ENCODE measurements at places on chromosomes 6 and 20.

DNA sequence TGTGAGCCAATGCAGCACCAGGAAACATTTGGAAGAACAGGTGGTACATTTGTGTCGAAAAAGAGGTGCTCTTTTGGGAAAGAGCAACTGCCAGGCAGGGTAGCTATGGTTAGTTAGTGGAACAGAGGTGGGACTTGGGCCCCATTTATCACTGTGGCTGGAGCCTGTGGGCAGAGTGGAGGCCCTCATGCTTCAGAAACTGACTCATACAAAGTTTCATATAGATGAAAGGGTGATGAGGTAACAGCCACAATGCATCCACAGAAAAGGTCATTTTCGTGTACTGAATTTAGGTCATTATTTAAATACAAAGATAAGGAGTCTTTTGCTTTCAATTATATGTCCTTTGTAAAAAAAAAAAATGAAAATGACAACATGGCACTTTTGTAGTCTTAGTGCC, 76.4 kb upstream of the HS3ST5 start:
- DNase-seq = no peak

- no peak for DNase-seq
These were observed 8.1 kb downstream of the EDN1 start for GRCh38 chr6:12298017-12298978.

- DNase-seq = no peak
These were observed 176.0 kb upstream of the FOXQ1 start for GRCh38 chr6:1135726-1136414.

GRCh38 chr6:76774781-76775384, 688.4 kb downstream of the HTR1B start:
- DNase-seq = no peak

DNA sequence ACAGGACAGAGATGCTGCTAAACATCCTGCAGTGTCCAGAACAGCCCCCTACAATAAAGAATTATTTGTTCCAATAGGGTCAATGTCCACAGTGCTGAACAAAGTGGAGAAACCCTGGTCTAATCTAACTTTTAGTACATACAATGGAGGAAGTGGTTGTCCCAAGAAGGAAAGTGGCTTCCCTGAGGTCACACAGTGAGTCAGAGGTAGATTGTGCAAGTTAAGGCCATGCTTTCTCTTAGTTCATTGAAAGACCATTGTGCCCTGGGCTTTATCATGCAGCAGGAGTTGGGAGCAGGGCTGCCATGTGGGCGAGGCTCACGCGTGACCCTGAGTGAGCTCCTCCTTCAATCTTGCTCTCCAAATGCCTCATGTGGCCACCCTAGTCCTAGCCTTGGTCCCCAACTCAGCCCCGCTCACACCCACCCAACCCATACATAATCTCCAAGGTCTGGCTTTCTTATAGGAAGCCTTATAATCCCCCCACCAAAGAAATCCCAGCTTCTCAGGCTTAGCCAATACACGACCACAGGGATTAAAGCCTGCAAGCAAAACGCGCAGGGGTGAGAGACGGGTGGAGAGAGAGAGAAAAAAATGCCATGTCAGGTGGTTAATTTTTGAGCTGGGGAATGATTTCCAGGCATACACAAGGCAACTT, 19.9 kb downstream of the SLC13A3 start:
- DNase-seq = no peak

- DNase-seq = peak; percentile 59
These were observed at the start of gene DNAAF9 for GRCh38 chr20:3407040-3407770. Gene DNAAF9 (minus strand): TSS chr20:3407669. CDS start chr20:3407557, 112 bp downstream.

DNA sequence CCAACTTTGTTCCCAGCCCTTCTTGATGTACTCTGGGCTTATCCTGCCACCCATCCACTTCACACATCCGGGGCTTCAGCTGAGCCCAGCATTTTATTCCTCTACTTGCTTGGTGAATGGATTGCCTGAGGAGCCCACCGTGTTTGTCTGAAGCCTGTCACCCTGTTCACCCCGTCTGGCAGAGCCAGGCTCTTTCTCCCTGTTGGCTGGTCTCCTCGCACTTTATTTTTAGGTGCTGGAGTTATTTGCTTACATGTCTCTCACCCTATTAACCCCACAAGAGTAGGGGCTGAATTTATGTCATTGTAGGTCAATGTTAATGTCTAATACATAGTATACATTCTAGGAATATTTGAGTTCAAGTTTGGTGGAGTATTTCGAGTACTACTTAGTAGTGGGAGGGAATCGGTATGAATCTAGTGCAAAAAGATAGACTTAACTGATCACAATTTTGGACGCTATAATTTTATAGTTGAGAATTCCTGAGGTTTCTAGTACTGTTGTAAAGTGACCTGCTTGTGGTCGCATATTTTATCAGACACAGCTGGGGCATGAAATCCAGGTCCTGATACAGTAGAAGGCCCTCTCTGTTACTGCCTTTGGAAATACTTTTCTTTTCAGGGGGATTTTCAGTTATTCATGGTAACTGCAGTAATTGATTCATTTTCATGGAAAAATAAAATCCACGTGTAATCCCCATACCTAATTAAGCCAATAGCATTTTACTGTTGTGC, 10.8 kb downstream of the JARID2 start:
- no peak for DNase-seq

- DNase-seq = no peak
These were observed 122.9 kb downstream of the NFATC2 start for GRCh38 chr20:51419646-51420045.

DNA sequence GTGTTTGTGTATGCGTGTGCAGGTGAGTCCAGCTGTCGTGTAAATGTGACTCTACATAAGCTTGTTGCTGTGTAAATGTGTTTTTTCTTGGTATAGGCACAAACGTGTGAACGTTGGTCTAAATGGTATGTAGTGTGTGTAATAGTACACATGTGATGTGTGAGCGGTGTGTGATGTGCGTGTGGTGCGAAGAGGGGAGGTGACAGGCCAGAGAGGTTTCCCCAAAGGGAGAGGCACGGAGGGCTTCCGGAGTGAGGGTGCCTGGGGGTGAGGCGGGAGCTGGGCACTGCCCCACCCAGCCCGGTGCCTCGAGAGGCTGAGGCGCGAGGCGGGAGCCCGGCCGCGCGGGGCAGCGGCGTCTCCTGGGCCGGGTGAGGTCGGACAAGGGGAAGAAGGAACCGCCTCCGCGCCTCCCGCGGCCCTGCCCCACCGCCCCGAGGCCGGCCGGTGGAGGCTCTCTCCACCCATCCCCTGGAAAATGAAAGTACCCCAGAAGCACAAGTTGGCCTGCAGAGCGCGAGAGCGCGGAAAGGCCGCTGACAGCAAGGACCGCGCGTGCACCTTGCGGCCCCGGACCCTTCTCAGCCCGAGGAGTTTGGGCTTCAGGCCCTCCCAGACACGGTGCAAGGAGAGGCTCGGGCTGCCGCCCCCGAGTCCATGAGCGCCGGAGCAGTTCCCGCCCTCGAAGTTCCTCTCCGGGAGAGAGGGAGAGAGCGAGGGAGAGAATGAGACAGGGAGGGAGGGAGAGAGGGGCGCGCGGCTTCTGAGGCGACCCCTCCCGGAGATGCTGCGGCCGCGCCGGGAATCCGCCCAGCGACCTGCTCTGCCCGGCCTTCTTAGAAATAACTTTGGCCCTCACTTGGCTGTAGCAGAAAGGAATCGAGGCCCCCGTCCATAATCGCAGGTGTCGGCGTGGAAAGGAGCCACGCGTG, 43.2 kb upstream of the OSTM1 start:
- no peak for DNase-seq

GRCh38 chr6:105991561-105992314, 94.4 kb upstream of the PRDM1 start:
- DNase-seq = peak; percentile 9

- DNase-seq = peak; percentile 67
These were observed 1027.9 kb upstream of the ADGRB3 start for GRCh38 chr6:67606906-67607828.

- no peak for DNase-seq
These were observed 552.6 kb upstream of the GJE1 start for GRCh38 chr6:141580131-141580530.

GRCh38 chr6:29426654-29427053, 11.9 kb downstream of the OR12D1 start:
- no peak for DNase-seq

DNA sequence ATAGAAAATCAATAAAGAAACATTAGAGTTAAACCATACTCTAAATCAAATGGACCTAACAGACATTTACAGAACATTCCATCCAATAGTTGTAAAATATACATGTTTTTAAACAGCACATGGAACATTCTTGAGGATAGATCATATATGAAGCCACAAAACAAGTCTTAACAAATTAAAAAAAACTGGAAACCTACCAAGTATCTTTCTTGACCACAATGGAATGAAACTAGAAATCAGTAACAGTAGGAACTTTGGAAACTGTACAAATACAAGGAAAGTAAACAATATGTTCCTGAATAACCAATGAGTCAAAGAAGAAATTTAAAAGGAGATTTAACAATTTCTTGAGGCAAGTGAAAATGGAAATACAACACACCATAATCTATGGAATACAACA, 91.2 kb upstream of the GLP1R start:
- DNase-seq = no peak

DNA sequence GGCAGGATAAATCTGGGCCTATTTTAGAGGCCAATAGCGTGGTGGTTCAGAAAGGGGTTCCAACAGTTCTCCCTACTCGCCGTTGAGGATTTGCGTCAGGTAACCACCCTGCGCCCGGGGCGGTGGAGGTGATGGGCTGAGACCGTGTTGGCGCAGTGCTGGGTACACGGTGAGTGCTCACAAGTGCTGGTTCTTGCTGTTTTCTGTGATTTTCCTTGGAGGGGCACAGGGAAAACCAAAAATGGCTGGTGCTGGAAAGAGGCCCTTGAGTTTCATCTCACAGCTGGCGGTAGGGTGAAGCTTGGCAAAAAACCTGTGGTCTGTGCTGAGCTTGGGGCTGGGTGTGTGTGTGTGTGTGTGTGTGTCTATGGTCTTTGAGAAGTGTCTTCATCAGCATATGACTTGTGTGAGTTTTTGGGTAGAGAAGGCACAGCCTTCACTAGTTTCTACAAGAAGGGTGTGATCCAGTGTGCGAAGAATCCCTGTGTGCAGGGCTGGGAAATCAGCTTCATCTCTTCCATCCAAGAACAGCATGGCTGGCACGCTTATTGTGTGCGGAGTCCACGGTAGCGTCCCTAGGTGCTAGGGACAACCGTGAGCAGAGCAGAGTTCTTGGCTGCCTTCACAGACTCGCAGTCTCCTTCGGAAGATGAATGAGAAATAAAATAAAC, 35.3 kb upstream of the SCRT2 start:
- no peak for DNase-seq

DNA sequence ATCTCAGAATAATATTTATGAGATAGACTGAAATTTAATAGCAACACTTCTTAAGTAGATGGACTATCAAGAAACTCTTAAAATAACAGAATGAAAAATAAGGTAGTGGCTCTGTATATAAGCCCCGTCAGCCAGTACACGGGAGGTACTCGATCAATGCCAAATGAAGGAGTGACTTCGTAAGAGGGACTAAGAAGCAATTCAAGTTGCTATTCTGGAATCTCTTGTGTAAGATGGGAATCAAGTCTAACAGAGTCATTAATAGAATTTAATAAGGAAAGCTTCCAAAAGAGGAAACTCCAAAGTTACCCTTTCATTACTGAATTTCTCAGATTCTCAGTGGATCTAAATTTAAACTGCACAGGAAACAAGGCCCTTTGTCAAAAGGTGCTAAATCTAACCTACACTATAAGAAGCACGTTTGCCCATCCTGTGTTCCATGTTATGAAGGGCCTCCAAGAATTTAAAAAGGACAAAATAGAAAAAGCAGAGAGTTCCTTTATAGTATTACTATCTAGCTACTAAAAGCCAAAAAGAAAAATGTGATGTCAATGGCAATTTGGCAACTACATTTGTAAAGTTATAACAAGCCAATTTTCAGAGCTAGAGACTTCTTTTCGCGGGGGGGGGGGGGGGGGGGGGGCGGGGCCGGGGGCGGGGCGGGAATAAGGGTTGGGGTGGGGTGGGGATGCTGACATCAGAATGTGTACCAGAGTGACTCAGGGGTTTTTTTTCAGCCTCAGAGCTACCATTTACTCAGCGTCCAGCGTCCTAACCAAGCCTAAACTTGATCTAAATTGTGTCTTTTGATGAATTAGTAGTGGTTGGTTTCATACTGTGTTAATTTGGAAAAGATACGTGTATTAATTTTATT, 200.6 kb downstream of the GMPR start:
- DNase-seq = peak; percentile 64

DNA sequence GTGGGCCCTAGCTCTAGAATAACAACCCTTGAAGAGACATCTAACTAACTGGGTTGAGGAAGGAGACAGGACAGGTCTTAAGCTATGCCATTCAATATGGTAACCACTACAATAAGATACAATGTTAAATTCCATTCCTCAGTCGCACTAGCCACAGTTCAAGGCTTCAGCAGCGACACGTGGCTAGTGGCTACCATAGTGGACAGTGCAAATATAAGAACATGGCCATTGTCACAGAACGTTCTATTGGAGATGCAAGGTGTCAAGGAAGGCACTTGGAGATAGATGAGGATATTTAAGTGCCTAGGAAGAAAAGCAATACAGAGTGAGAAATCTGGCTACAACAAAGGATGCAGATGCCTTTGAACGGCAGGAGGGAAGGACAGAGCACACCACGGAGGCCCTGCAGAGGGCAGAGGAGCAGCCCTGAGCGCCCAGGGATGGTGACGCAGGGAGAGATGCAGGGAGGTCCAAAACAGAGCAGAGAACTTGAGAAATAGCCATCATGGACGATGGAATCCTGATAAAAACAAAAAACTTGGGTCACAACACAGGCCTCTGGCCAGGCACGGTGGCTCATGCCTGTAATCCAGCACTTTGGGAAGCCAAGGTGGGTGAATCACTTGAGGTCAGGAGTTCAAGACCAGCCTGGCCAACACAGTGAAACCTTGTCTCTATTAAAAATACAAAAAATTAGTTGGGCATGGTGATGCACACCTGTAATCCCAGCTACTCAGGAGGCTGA, 140.7 kb downstream of the ZMYND8 start:
- no peak for DNase-seq

DNA sequence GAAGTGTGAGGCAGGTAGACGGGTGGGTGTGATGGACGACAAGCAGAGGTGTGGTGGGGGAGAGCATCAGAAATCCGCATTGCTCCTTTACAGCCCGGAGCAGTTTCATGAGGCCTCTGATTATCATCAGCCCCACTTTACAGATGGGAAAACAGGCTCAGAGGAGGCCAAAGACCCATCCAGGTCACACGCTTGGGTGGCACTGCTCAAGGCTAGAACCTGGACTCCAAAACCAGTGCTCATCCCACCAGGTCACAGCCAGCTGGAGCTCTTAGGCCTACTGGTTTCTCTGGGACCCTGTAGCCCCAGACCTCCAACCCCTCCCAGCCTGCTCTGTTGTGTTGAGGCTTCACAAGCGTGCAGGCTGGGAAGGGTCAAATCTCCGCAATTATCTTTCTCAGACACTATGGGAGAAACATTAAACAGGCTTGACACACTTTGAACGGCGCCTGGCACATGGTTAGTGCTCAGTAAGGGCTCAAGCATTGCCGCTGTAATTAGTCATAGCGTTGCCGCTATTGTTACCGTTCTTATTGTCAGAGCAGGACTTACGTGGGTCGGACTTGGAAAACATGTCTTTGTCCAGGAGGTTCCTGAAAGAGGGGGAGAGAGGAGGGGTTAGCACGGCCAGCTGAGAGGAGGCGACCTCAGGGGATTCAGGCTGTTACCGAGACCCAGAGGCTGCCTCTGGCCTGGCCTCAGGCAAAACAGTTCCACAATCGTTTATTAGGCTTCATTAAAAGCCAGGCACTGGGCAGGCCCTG, 16.6 kb downstream of the CPNE5 start:
- no peak for DNase-seq
